Effector memory CD8-positive, alpha-beta T cell (primary cell): ENCODE measurements at places on chromosomes 1 and 21.

DNA sequence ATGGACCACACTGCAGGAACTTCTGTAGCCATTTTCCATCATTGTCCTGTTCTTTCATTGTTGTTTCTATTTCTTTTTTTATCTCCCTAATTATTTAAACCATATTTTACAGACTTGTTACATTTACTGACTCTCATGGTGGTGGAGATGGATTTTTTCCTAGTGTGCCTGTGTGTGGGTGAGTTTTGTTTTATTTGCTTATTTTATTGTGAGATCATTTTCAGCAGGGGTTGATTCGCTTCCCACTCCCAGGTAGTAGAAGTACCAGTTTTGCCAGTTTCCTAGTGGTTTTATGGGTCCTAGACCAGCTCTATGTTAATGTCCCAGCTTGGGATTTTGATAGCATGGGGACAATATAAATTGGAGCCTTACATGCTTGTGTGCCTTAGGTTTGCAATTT, 80.0 kb upstream of the BACH1 start:
- DNase-seq, result no peak

GRCh38 chr1:156865258-156865657, 4.6 kb downstream of the NTRK1 start:
- no peak for DNase-seq

DNA sequence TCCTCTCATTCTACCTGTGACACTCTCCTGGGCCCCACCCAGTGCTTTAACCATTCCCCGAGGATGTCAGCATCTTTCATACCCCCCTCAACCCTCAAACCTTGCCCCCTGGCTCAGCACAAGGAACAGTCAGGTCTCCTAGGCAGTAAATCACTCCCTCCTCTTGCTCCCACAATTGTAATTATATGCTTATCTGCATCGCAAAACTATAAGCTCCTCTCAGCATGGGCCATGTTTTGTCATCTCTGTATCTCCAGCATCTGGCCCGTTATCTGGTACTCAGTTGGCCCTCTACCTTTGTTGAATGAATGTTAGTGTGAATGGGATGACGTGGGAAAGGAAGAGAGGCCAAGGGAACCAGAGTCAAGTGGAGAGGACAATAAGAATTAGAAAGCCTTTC, 2.8 kb upstream of the ELOVL1 start:
- no peak for DNase-seq

- DNase-seq, result no peak
These were observed 688.9 kb upstream of the ADGRL2 start for GRCh38 chr1:81111818-81112217.

DNA sequence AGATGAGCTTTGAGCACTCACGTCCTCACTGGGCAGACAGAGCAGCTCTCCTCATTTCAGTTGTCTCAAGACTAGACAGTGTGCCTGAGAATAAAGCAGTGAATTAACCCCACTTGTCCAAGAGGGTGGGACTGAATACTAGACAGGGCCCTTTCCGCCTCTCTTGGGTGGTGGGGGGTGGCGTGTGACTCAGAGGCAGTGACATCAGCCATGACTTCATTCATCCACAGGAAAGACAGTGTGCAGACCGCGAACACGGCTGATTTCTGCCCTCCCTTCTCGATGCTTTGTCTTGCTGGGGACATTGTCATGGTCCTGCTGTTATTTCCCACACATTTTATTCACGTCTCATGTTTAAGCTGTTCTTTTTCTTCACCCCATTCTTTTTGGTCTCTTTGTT, 64.9 kb downstream of the FGGY start:
- DNase-seq, result no peak

- DNase-seq, result no peak
These were observed 14.2 kb downstream of the SMIM12 start for GRCh38 chr1:34845131-34845901.

- DNase-seq, result no peak
These were observed 14.0 kb downstream of the JUN start for GRCh38 chr1:58769809-58770320.

GRCh38 chr1:58065520-58065919, 481.0 kb downstream of the OMA1 start:
- no peak for DNase-seq

- DNase-seq, result no peak
These were observed 326.1 kb downstream of the NCAM2 start for GRCh38 chr21:21324297-21324696.

DNA sequence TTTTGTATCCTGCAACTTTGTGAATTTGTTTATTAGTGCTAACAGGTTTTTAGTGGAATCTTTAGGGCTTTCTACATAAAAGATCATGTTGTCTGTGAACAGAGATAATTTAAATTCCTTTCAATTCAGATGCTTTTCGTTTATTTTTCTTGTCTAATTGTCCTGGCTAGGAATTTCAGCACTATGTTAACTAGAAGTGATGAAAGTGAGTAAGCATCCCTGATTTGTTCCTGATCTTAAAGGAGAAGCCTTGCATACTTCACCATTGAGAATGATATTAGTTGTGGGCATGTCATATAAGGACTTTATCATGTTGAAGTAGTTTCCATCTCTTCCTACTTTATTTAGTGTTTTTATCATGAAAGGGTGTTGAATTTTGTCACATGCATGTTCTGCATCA, 23.6 kb upstream of the TRIM67 start:
- DNase-seq, result no peak

GRCh38 chr1:43313771-43314170, 13.0 kb downstream of the TIE1 start:
- DNase-seq, result no peak

DNA sequence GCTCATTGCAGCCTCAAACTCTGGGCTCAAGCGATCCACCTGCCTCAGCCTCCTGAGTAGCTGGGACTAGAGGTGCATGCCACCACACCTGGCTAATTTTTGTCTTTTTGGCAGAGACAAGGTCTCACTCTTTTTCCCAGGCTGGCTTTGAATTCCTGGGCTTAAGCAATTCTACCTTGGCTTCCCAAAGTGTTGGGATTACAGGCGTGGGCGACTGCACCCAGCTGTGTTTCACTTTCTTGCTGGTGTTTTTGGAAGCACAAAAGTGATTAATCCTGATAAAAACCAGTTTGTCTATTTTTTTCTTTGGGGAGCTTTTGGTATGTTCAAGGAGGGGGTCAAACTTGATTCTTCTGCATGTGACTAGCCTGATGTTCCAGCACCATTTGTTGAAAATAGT, 19.3 kb downstream of the RNF11 start:
- no peak for DNase-seq

- DNase-seq, result no peak
These were observed 69.5 kb downstream of the FGGY start for GRCh38 chr1:59366346-59366745.

- DNase-seq, result no peak
These were observed 90.8 kb upstream of the AJAP1 start for GRCh38 chr1:4563586-4563985.

DNA sequence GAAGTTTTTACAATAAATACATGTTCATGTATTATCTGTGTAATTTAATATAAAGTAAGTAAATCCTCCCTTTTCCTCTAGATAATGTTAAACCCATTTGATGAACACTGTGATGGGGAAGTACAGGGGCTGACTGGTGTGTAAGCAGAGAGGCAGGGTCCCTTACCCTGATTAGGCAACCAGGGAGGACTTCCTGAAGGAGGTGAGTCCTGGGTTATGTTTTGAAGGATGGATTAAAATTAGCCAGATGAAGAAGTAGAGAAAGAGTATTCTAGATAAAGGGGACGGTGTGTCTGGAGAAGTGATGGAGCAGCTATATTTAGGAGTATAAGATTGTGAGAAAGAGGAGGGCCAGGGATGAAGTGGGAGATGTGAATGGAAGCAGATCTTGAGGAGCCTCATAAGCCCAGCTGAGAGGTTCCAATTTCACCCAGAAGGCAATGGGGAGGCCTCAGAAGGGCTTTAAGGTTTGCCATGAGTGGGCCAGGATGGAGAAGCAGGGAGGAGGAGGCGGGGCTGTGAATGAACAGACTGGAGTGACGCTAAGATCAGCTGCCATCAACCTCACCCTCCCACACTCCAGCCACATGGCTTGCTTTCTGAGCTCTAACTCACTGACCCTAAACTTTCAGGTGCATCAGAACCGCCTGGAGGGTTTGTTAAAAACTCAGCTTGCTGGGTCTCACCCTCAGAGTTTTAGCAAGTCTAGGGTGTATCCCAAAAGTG, 30.9 kb upstream of the ID3 start:
- no peak for DNase-seq

GRCh38 chr21:43703035-43703880, 15.7 kb upstream of the PDXK start:
- DNase-seq, result no peak

DNA sequence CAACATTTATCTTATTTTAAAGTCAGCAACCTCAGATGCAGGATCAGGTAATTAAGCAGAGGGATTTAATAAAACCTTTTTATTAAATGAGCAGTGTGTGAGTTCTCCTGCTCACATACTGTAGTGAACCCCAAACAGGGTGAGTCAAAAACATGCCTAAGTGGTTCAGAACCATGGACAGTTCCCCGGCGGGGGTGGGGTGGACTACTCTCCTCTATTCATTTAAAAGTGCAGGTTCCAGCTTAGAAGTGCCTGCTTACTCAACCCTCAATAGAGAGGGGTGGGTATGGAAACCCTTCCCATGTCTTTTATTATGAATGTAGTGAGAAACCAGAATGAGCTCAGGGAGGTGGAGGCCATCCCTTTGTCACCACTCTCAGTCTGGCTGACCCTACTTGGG, 397.9 kb downstream of the HHAT start:
- no peak for DNase-seq

DNA sequence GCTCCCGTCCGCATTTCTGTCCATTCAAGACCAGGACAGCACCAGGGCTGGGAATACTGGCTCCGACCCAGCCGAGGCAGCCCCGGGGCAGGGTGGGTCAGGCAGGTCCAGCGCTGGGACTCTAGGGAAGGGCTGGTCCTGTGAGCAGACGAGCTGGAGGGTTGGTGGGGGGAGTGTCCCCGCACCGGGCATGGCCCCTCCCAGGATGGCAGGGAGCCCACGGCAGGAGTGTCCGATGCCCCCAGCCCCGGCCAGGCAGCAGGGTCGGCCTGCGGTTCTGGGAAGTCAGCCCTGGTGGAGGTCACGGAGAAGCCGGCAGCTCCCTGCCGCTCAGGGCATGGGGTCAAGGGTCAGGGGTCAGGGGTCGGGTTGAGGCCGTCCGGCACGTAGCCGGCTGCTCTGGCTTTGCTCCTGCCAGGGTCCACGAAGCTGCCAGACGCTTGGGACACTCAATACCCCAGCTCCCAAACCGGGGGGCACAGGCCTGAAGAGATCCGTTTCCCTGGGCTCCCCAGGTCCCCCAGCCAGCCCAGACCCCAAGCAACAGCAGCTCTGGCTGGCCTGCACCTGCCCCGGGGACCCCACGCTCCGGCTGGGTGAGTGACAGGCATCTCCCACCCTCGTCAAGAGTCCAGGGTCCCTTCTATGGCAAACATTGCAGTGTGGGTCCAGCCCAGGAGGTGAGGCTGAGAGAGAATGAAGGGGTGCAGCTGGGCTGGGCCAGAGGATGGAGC, 6.7 kb downstream of the C1QTNF12 start:
- DNase-seq, result no peak

- DNase-seq, result no peak
These were observed 103.3 kb downstream of the AKT3 start for GRCh38 chr1:243746751-243747150.

GRCh38 chr1:43294761-43295160, 6.0 kb upstream of the TIE1 start:
- no peak for DNase-seq
